ENCODE measurements at places on chromosomes 3 and 15.

DNA sequence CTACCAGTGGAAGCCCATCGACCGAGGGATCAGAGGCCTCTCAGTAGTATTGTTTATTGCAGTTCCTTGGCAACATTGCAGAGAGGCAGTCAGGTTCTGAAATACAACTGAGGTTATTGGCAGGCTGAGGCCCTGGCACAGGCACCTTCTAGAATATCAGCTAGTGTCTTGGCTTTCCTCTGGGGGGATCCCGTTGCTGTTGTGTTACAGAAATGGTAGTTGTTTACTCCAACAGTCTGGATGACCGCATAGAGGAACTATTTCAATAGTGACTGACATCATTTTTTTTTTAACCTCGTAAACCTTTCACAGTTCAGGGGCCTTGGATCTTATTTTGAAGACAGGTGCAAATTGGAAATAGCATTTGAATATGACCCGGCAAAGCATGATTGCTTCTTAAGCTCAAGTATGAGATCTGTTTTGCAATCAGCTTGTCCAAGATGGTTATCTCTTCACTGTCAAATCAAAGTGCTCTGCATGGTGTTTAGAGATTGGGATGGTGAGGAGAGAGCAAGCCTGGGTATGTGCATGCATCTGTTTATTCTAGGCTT lies 63.9 kb downstream of the PGPEP1L start:
- DNase-seq, result no peak

DNA sequence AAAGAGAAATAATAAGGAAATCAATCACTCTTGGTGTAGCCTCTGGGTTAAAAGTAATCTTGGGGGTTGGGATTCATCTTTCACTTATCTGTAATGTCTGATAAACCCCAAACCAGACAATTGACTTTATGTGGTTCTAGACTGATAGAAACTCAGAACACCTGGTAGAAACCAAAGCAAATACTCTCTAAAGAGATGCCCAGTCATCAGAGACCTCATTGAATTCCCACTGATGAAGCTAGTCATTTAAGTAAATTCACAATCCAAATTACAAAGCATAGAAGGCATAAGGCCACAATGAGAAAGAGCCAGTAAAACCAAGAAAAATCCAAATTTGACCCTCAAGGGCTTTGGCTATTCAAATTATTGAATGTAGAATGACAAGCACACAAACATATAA lies 250.6 kb downstream of the MBNL1 start:
- DNase-seq, result no peak

DNA sequence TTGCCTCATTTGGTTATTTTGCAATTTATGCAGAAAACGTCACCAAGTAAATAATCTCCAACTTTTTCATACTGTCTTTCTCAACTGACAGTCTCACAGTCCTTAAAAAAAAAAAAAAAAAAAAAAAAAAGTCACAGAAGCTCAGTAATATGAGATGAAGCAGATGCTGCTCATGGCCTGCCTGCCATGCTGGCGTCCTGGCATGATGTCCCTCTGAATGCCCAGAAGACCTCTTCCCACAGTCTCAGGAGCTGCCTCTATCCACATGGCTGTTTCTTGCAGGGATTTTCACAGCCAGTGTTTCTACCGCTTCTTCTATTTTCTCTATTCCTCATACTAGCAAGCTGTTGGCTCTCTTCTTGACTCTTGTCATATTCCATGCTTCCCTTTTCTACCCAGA lies 87.7 kb downstream of the TGFBR2 start:
- DNase-seq, result no peak

DNA sequence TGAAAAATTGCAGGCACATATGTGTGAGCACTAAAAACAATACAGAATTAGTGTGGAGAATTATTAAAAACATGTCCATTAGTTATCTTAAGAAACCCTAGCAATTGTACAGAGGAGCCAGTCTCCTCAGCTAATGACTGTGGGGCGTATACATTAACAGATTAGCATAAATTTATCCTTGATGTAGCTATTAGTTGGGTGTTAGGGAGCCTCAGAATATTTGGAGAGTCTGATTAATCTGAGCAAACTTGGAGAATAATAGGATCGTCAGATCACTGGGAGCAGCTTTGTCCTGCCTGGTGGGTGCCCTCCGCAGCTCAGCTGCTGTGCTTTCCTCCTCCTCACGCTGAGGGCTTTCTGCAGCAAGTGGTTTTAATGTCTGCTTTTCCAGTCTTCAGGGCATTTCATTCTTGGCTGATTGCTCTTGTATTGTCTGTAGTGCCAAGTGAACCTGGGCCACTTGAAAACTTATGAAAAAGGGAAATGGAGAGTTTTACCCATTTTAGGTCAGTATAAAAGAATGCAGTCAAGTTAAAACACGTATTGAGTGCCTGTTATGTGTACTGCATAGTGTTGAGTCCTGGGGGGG lies 417.4 kb upstream of the SEMA6D start:
- DNase-seq, result no peak

DNA sequence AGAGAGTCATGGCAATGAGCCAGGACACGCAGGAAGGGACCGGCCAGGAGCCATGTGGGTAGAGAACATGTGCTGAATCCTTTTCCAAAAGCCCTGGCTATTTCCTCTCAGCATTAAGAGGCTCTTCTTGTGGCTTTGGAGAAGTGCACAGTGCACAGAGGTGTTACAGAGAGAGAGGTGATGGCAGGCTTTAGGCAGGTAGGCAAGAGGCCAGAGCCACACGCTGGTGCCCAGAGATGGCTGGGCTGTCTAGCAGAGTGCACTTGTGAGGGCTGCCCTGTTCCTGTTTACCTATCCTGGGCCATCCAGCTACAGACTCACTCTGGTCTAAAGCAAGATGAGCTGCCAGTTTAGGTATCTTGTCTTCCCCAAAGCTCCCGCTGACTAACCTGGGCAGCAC lies 402.6 kb downstream of the OCA2 start:
- DNase-seq, result no peak

DNA sequence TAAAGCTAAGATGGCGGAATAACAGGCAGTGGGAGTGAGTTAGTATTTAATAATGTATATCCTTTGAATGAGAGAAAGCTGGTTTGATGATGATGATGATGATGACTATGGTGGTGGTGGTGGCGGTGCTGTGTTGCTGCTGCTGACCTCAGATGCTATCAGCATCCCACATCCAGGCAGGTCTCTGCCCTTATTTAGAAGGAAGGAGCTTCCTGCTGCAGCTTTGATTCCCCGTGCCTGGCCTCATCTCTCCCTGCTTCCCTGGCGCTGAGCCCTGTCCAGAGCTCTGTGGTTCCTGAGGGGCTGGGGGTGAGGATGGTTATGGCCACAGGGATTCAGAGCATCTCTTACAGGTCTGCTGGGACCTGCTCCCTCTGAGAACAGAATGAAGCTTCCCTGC lies 73.1 kb downstream of the RAB11A start:
- DNase-seq, result no peak

GRCh38 chr3:106710596-106710995 lies 666.6 kb upstream of the CCDC54 start:
- DNase-seq, result no peak

GRCh38 chr15:99408236-99409096 lies 157.2 kb downstream of the LRRC28 start:
- no peak for DNase-seq

GRCh38 chr3:157134620-157135191 lies 25.2 kb downstream of the CCNL1 start:
- no peak for DNase-seq

- DNase-seq, result no peak
Observed at GRCh38 chr3:193660698-193661411, 67.8 kb downstream of the OPA1 start.

- no peak for DNase-seq
Observed at GRCh38 chr3:112619295-112619694, 21.6 kb downstream of the CCDC80 start.

DNA sequence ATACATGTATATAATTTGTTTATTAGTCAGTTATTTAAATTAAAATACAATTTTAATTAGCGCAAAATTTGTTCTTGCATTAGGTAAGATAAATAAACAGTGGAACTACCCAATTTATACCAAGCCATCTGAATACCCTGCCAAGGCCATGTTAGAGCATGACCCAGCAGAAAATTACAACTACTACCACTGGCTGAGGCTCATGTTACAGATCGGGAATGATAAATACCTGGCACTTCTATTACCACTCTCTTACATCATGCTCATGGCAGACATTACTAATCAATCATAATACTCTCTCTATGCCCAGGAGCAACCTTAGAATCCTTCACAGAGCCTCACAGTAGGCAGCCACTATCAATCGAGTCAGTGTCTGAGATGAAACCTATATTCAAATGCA lies 21.2 kb upstream of the LMOD3 start:
- no peak for DNase-seq

DNA sequence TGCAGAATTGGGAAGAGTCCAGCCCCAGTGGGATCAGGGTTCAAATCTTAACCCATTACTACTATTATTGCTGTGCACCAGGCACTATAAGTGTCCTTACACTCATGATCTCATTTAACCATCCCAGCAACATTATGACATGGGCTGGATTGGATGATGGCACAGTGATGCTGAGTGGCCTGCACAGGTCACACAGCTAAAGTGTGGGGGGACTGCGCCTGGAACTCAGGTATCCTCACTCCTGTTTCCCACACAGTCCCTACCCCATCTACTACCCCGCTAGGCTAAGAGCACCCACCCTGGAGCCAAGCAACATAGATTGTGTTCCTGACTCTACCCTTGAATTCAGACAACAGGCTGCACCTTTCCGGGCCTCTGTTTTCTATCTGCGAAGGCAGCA lies 16.0 kb downstream of the WNT5A start:
- no peak for DNase-seq

DNA sequence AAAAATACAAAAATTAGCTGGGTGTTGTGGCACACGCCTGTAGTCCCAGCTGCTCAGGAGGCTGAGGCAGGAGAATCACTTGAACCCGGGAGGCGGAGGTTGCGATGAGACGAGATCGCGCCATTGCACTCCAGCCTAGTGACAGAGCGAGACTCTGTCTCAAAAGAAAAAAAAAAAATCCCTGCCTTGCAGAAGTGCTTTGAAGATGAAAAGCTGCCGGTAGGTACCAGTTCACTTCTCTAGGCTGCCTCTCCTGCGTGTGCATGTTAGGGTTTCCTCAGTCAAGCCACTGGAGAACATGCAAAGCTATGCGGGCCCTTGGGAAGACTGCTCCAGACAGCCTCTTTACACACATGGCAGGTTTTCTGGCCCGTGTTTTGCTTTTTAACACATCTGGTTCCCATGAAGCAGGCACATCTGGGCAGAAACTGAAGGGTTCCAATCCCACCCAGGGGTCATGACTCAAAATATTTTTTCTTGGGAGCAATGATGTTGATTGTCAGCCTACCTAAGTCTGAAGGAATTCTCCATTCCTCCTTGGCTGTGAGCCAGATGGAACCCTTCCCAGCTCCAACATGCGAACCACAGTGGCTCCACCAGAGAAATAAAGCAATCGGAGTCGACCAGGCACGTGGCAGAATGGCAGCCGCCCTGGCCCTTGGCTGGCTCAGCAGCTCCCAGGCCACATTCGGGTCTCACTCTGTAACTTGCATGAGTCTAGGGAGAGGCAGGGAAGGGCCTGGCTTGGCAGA lies 29.6 kb downstream of the MGLL start:
- DNase-seq, result no peak

DNA sequence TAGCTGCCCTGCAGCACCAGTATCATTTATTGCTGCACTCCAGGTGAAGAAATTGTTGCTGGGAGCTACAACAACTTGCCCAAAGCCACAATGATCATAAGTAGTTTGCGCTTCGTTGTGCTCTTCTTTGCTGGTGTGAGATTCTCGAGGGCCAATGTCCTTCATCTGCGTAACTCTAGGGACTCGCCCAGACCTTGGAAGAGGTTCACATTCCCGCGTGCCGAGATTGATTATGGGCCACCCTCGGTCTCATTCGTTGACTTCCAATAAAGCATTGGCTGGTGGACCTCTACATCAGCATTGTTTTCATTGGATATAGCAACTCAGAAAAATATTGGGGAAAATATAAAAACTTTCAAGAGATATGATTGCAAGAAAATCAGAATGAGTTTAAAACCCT lies 423 bp upstream of the PHLDB2 start:
- no peak for DNase-seq

- DNase-seq, result no peak
Observed at GRCh38 chr15:62455441-62455921, 290.4 kb upstream of the C2CD4B start.

DNA sequence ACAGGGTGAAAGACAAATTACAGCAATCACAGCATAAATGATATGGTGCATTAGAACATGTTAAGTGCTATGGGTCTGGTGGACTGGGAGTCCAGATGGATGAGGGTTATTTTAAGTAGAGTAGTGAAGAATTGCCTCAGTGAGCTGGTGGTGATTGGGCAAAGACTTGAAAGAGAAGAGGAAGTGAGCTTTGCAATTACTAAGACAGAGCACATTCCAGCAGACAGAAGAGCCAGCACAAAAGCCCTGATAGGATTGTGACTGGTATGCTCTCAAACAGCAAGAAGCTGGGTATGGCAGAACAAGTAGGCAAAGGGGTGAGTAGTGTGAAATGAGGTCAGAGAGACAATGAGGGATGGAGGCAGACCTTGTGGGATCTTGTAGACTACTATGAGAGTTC lies 2.1 kb upstream of the ACKR4 start:
- no peak for DNase-seq

- DNase-seq, result no peak
Observed at GRCh38 chr3:23807424-23808015, 1.8 kb downstream of the UBE2E1 start.

DNA sequence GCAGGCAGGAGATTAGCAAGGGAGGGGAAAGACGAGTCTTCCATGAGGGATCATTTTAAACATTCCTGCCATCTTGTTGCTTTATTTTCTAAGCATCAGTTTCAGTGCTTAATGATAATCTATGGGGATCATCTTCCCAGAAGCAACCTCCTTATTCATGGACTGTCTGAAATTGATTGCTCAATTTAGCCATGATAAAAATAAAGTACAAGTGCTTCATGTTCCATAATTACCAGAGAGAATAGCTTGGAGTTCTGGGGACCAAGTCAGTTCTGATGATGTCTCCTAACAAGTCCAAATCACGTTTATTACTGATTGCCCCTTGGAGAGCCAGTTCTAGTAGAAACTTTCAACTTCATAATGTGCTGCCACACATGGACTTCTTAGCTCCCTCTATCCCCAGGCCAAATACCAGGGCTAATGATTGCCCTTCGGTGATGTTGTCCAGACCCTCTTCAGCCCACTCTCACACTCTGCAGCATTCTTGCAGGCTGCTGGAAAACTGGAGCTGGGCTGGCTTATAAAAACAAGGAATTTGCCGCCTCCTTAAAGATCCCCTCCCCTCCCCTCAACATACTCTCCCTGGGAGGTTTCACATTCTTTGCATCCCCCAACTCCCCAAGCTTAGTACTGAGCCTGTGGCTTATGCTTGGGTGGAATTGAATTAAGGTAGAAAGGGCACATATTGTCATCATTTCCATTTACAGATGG lies 222.1 kb upstream of the ADAMTS9 start:
- no peak for DNase-seq
